Sigmoid colon (tissue), 7 donors: ENCODE measurements at places on chromosomes 5 and 9. TPM values are rescaled to one million over a fixed set of nuclear protein-coding genes. Genes with fewer than 3 reads are reported as not detected.

The PCDHGB1 gene
- not detected for polyA plus RNA-seq

The RGS7BP gene
- polyA plus RNA-seq, result 0.25 TPM

The DNAJC18 gene
- polyA plus RNA-seq, result 1.2 TPM

The OR5C1 gene
- polyA plus RNA-seq, result not detected

The WDR41 gene
- 14.6 TPM for polyA plus RNA-seq

The PCDHGA7 gene
- not detected for polyA plus RNA-seq

The ADRA1B gene
- polyA plus RNA-seq, result not detected
